ENCODE measurements at places on chromosomes 12 and 14.

DNA sequence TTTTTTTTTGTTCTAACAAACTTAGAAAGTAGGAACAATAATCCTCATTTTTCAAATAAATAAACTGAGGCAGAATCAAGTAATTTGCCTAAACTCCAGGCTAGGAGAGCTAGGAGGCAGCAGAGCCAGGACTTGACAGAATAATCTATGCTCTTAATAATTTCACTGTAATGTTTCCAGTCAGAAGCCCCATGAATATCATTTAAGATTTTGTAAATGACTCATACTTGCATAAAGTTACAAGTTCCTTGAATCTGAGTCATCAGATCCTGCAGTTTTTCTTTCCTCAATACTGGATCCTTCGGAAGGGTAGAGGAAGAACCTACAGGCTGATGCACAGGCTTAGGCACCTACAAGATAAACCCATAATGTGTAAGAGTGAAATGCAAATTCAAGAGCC, 29.0 kb downstream of the CAPRIN2 start:
- peak; percentile 41 for DNase-seq

- DNase-seq: no peak
Observed at GRCh38 chr14:90850487-90850886, 34.3 kb upstream of the TTC7B start.

DNA sequence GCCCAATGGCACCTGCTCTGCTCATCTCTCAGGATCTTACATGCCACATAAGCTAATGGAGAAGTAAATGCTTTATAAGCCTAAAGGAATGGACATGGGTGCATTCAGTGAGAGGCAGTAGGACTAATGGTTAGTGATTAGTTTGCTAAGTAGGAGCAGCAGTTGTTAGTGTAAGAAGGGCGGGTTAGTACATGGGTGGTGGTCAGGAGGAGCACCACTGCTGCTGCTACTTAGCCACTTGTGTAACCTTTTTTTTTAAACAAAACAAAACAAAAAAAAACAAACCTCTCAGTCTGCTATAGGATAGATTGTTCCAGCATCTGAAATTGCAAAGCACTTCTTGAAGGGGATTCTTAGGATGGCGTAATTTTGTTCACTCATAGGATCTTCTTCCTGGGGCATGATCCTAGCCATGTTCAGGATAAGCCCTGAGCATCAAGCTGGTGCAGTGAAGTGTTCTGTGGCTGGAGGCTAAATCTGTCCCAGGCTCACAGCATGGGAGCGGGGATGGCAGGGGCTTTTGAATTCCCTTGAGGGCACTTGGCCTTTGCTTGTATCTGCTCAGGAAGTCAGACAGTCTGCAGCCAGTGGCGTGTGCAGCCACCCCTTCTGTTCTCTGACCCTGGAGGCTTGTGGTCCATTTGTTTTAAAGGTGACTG, 63.6 kb downstream of the CHST11 start:
- DNase-seq: no peak

- DNase-seq: no peak
Observed at GRCh38 chr12:93713060-93713459, 35.9 kb downstream of the CRADD start.

DNA sequence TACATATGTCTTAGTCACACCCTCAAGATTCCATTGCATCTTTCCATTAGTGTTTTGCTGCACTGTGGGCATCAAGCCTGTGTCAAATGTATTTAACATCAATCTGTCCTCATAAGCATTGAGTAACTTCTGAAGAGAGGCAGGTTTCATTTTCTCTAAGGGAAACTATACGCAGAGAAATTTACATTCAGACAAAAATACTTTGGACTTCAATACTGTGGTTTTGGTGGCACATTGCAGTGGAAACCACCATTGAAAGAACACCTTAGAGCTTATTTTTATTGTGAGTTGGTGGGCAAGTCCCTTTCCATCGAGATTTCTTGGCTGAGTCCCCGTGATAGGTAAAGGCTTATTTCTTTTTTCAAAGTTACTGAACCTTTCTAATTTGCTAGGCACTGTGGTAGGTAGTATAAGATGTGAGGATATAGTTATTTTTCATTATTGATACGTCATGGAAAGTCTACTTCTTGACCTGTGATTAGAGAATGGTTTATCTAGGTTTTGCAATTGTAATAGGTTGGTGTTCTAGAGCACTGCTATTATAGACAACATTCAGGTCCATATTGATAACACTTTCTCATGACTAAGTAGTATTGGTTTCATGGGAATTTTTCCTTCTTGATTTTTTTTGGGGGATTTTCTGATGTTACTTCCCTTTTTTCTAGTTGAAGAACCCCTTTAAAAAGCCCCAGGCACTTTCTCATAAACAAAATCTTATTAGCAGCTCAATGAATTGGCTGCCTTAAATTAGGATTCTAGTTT, 81.9 kb downstream of the CFAP54 start:
- DNase-seq: no peak

DNA sequence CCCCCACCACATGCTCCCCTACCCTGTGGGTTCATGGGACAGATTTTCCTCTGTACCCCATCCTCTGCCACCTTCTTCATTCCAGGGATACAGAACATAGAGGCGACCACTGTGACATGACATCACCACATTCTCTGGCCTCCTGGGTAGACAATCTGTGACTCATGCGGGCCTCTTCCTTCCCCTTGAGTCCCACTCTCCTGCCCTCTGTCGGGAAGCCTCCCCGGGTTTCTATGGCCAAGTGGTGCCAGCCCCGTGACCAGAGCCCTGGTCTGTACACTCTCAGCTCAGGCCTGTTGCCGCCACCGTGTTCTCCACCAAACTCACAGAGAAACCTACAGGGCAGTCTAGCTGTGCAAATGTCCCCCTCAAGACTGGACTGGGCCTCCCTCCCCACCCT, 8.0 kb downstream of the CLMN start:
- DNase-seq: no peak

DNA sequence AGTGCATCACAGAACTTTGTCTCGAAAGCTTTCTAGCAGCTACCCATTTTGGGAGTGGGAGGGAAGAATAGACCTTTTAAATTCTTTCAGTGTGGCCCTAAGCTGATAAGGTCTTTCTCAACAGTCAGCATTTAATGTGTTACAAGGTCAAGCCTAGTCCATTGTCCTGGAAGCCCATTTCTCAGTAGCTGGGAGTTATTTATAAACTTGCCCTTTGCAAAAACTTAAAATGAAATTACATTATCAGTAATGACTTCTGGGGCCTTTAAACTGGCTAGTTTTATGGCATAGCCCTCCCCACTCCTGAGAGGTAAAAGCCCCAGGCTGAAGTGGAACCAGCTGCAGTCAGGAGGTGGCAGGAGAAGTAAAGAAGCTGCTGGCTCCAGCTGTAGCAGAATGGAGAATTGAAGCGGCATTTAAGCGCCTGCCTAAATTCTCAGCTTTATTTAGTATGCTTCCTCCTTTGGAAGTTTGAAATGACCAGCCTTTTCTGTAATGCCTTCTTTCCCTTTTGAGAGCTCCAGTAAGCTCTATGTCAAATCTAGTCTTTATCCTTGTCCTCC, 12.4 kb downstream of the COPZ1 start:
- DNase-seq: no peak

- DNase-seq: peak; percentile 8
Observed at GRCh38 chr12:60148831-60149230, 553.0 kb downstream of the SLC16A7 start.

GRCh38 chr12:17148706-17149105, 542.7 kb upstream of the LMO3 start:
- DNase-seq: no peak

- no peak for DNase-seq
Observed at GRCh38 chr14:52825085-52825484, 33.7 kb upstream of the GNPNAT1 start.

DNA sequence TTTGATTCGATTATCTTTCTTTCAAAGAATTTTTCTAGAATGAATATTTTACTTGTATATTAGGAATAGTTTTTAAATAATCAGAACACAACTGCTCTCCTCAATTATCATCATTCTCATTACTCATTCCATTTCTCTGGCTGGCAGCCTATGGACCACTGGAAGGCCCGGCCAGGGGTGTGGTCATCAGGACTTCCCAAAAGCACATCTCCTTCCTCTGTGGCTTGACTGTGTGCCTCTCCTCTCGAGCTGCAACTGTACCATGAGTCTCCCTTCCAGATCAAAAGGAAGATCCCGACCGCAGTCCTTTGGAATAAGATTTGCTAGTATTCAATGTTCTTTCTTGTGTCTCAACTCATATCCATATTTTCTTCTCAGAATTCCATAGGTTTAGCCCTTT, 42.7 kb downstream of the DYRK2 start:
- no peak for DNase-seq

- DNase-seq: no peak
Observed at GRCh38 chr12:75489613-75490210, 9.2 kb downstream of the GLIPR1 start.

DNA sequence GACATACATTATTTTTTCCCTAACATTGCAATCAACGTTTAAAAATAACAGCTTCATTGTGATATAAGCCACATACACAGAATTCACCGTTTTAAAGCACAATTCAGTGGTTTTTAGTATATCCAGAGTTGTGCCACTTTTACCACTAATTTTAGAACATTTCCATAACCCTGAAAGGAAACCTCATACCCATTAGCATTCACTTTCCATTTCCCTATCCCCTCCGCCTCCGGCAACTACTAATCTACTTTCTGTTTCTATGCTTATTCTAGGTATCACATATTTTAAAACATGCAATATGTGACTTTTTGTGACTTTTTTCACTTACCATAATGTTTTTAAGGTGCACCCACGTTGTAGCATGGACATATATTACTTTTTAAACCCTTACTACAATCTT, 55.6 kb upstream of the ISM2 start:
- no peak for DNase-seq

DNA sequence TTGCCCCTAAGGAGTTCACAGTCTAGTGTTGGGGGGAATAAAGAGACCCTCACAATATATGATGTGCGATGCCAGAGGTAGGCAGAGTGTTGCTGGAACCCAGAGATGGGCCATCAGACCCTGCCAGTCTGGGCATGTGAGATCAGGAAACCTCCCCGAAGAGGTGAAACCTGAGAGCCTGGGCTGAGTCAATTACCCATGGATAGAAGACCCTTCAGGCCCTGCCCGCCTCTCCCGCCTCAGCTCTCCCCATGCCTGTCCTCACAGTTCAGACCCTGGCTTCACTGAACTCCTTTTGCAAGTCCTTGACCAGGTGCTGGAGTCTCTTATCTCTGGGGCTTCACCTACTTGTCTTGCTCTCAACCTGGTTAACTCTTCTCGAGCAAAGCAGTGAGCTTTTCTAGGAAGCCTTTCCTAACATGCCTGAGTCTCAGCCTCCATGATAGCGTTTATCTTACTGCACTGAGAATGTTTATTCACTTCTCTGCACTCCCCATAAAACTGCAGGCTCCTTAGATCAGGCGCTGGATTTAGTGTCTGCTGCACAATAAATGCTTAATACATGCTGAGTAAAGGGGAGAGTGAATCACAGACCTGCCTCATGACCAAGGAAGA, 19.6 kb downstream of the ALDH1L2 start:
- no peak for DNase-seq

DNA sequence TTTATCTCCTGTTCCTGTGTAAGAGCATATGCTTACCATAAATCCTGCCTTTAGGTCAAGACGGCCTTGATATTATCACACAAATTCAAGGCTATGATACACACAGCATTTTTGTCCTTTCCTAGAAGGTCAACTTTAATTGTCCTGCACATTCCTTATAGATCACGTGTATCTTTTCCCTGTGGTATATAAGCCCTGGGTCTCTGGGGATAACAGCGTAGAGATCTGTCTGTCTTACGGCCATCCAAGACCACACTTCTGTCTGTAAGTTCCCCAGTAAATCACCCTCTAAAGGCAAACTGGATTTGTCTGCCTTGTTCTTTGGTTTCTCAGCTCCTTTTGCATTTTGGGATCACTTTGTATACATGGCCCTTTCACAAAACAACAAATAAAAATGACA, 69.5 kb upstream of the TCL1B start:
- DNase-seq: no peak

DNA sequence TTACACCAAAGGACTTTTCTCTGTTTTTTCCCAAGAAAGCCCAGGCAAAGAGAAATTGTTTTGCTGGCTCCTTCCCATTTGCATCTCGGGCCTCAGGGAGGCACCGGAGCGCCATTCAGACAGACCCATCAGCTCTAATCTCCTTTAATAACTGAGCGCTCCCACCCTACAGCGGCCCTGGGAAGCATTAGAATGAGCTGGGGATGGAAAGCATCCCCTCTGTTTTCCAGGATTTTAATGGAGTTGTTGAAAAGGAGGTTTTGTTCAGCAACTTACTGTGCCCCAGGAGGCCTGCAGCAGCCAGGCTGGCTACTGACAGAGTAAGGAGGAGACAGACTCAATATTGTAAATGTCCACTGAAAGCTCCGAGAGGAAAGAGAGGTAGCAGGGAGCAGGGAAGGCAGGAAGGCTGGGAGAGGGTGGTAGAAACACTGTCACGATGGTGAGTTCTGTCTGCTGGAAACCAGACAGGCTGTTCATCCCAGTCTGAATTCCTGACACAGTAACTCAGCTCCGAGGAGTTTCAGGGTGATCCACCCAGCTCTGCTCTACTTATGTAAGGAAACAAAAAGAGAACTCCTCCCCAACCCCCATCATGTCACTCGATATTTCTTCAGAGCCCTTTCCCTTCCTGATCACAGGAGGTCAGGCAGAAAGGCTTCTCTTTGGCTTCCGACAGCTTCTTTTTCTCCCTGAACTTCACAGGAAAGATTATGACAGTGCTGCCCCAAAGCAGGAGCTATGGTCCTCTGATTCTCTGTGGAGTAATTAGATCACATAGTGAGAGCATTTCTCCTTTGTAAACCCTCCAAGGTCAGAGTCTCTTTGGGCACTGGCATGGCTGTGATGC, 62.5 kb upstream of the TMEM132D start:
- DNase-seq: no peak

GRCh38 chr14:99884834-99885648, 91.8 kb downstream of the EML1 start:
- peak; percentile 26 for DNase-seq

GRCh38 chr12:106080791-106081170, 58.0 kb downstream of the NUAK1 start:
- DNase-seq: no peak

DNA sequence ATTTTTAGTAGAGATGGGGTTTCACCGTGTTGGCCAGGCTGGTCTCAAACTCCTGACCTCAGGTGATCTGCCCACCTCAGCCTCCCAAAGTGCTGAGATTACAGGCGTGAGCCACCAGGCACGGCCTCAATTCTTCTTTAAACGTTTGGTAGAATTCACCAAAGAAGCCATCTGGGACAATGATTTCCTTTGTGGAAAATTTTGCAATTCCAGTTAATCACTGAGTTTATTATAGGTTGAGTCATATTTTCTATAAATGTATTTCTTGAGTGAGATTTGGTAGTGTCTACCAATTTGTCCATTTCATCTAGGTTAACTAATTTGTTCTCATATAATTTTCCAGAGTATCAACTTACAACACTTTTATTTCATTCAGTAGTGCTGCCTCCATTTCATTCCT, 683.9 kb upstream of the TMEM132C start:
- DNase-seq: no peak

GRCh38 chr14:20194101-20194500, 3.4 kb downstream of the OR11G2 start:
- DNase-seq: no peak

GRCh38 chr12:33439587-33440011, at the start of gene SYT10:
Gene SYT10, minus strand, starts transcription at chr12:33439819. Its CDS starts 297 bp downstream, at chr12:33439522.
- no peak for DNase-seq
